Activated CD4-positive, CD25-positive, alpha-beta regulatory T cell (primary cell): ENCODE measurements at places on chromosomes 2 and 18.

DNA sequence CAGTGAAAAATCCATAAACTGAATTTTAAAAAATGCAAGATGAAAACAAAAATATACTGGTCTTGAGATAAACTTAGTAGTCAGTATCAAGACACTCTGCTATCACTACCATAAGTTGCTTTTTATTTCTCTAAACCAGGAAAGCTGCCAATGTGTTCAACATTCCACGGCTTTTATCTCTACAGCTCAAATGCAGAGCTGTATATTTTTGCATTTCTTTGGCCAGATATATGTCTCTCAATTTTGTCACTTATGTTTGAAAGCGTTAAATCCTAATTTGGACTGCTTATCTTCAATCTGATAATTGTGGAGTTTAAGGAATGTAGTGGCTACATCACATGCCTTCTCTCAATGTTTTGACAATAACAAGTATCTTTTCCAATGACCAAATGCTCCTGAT, 609.5 kb downstream of the EPHA4 start:
- no peak for DNase-seq

DNA sequence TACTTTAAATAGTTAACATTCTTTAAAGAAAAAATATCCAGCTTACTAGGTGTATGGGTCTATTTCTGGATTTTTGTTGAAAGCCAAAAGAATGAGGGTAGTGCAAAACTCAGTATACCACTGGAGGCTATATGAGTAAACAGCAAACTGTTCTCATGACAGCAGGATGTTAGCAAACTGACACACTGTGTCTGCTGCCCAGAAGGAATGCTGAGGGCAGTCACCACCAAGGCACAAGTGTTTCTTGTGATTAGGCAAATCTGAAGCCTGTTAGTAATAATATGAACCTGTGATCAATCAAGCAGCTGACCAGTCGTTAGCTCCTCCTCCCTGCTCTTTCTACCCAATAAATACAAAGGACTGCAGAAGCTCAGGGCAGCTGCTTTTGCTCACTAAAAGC, 50.5 kb upstream of the SULT1C3 start:
- no peak for DNase-seq

DNA sequence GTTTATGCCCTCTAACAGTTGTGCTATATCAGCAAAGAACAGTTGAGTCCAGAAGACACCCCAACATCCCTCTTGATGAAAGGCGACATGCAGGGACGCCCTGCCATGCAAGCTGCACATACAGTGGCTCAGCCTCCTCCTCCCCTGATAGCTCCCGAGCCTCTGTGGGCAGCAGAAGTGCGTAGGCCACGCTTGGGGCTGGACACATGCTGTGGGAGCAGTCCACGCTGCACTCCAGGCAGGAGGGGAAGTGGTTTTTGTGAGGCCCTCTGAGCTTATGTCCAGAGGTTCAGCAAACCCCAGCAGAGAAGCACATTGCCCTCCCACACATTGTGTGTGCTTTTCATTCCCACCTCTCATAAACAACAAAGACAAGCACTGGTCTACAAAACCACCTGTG, 162.1 kb downstream of the SEPTIN10 start:
- DNase-seq, result no peak

- no peak for DNase-seq
Observed at GRCh38 chr18:331221-331821, 63.5 kb upstream of the THOC1 start.

- no peak for DNase-seq
Observed at GRCh38 chr2:129347486-129348217, 631.8 kb upstream of the RAB6C start.

GRCh38 chr2:69975853-69976462, 14.5 kb upstream of the ASPRV1 start:
- DNase-seq, result no peak

DNA sequence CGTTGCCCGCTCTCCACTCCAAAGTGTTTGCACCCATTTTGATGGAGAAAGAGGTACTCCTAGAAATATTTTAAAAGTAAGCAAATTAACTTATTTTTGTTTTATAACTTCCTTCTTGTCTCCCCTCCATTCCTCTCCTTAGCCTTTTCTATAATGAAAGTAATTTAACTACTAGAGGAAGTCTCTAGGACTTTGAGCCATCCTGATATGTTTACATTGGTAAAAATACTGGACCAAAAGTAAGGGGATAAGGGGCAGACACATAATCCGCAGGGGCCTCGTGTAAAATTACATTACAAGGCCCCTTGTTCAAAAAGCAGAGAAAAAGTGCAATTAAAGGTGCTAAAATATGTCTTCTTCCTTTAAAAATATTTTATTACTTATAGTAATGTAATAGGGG, 55.4 kb downstream of the MYOM1 start:
- DNase-seq, result no peak

DNA sequence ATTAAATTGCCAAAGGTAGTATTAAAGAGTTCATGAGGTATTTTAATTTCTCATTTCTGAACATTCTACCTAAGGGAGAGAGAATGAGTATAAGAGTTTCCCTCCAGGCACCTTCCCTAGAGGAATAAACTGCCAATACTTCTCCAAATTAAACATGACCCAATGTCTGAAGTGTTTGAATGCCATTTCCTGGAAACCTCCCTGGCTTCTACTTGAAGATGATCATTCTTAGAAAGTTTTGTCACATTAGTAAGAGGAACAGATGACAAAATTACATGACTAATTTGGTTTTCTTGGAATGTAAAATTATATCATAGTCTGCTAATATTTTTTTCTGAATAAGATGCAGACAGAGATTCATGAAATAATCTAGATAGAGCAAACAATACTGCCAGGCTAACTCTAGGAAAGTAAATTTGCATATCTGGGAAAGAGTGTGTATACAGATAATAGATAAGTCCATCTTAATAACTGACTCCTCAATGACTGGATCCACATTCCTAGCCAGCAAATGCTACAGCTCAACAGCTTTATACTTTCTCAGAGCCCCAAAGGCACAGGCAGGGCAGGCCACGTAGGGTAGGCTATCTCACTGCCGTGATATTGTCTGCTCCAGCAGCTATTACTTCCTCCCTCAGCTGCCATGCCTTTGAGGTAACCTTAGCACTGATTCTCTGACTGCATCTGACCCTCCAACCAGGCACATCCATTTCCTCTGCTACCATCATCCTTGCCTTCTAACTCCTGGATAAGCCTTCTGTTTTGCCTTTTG, 630.8 kb upstream of the PIK3C3 start:
- no peak for DNase-seq

GRCh38 chr2:239438995-239439753, 38.4 kb upstream of the HDAC4 start:
- DNase-seq, result no peak

DNA sequence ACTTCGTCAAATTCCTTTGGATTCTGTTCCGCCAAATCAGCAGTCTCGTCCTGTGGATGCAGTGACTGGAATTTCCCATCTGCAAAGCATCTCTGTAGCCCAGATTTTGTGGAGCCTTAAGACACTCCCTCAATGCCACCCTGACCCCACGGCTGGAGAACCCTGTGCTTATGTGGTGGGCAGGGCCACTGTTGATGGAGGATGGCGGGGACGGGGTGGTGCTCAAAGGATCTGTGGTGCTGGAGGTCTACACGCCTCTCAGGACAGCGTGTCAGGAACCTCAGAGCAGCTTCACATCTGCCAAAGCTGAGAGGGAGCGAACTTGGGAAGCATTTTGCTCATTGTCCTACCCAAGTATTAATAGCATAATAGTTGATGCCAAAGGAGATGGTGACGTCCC, 200.1 kb downstream of the MGAT5 start:
- no peak for DNase-seq

GRCh38 chr2:205848601-205849000, 166.3 kb downstream of the NRP2 start:
- DNase-seq, result no peak

DNA sequence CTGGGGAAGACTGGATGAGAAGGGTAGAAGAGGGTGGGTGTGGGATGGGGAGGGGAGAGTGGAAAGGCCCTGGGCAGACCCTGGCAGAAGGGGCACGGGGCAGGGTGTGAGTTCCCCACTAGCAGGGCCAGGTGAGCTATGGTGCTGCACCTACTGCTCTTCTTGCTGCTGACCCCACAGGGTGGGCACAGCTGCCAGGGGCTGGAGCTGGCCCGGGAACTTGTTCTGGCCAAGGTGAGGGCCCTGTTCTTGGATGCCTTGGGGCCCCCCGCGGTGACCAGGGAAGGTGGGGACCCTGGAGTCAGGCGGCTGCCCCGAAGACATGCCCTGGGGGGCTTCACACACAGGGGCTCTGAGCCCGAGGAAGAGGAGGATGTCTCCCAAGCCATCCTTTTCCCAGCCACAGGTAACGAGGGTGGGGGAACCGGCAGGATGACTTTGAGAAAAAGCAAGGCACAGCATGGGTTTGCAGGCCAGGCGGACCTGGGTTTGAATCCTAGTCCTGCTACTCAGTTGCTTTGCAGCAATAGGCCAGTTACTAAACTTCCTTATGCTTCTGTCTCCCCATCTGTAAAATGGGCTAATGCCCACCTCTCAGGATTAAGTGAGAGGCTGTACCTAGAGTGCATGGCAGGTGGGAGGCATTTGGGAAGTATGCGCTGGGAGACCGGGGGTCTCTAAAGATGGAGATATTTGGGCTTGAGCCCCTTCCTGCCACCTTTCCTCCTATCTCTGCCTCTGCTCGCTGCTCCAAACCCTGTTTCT, at the start of gene INHA:
INHA (plus strand) TSS at position 74 of the 765 bp plus-strand sequence; CDS start at position 139, 65 bp downstream.
- no peak for DNase-seq

GRCh38 chr2:238130111-238130695, 8.3 kb upstream of the KLHL30 start:
- no peak for DNase-seq

- DNase-seq, result no peak
Observed at GRCh38 chr18:77442393-77442792, 192.7 kb downstream of the GALR1 start.

DNA sequence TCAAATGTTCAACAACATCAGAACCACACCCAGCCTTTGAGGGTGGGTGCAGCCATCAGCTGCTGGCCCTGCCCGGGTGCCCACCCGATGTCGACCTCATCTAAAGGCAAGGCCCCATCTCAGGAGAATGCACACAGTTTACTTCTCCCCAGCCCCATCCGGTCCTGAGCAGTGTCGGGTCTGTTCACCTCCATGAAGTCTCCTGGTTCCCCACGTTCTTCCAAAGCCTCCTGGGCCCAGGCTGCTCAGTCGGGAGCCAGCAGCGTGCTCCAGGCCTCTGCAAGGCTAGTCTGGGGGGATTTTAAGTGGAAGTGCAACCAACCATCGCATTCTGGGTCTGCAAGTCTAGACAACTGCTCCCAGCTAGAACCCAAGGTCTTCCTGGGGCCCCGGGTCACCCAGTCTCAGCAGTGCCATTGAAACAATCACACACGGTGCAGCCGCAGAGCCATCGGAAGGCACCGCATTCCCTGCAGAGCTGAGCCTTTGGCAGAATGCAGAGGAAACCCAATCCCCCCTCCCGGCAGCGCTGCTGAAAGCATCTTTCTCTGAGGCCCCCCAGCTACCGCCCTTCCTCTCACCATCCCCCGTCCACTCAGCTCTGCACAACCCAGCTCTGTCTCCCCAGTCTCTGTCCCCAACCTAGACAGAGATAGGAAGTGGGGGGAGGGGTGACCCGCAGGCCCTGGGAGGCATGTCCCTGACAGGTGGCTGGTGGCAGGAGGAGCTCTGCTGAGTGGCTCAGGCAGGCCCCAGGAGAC, 8.5 kb downstream of the ESPNL start:
- no peak for DNase-seq

GRCh38 chr2:201182650-201183364, at the start of gene CASP10:
TSS of gene CASP10 (plus strand) at chr2:201183141. CDS start at chr2:201185778, 2,637 bp downstream.
- no peak for DNase-seq

GRCh38 chr2:169977530-169977929, 150.3 kb downstream of the UBR3 start:
- DNase-seq, result no peak

DNA sequence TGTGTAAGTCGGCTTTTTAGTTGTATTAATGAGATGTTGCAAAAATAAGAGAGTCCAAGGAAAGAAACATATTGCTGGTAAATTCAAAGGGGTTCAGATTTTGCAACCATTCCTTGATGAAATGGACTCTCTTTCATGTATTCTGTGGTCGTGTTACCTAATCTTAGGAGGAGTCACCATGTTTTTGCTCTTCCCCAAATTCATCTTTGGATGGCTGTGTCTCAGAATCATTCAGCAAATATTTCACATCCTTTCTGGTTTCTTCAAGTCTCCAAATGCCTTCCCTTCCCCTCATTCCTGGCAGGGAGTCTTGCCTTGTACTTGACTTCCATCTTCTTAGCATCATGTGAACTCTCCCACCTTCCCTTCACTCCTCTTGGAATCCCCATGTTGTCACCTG, 66.1 kb downstream of the PTPRM start:
- no peak for DNase-seq

DNA sequence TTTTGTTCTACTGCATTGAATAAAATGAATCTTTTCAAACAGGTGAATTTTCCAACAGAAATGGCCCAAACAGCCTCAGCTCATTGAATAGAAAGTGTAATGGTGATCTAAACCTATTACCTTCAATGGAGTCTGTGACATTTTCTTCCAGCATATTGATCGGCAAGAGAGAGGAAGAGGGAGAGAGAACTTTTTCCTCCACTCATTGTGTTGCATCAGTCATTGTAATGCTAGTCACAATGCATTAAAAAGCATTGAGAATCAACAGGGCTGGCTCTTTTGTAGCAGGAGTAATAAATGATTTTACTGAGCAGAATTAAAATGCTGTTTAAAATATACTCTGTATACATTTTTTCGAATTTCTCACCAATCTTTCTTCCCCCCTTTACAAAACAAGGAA, 1794.5 kb upstream of the CELF4 start:
- DNase-seq, result no peak

DNA sequence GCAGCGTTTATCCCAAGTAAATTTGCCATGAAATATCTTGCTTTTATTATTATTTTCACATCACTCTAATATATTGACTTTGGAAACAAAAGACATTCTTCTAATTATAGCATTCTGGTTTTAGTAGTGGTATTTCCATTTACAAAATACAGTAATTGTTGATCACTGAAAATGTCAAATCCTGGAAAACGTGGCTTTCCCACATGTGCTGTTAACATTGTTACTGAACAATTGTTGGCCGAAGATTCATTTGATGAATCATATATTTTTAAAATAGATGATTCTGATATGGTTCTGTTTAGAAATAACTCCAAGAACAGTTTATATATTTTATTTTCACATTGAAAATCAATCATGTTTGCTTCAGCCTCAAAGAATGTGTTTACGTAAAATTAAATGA, 32.9 kb downstream of the SP140 start:
- DNase-seq, result no peak

DNA sequence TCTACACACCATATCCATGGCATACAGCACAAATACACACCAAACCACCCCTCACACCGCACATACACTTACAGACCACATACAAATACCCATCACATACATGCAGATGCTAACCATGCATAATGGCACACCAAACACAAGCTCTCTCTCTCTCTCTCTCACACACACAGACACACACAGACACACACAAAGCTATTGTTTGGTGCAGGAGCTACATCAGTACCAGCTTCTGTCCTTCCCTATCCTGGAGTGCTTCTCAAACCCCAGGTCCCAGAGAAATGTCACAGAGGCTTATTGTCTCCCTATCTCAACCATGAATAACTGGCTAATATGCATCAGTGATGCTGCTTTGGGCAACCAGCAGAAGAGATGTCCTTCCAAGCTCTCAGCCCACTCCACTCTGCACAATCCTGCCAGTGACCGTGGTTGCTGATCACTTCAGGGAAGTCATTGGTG, 36.5 kb upstream of the ST3GAL5 start:
- no peak for DNase-seq

- no peak for DNase-seq
Observed at GRCh38 chr2:96856776-96857666, 795 bp downstream of the ANKRD39 start.

- DNase-seq, result no peak
Observed at GRCh38 chr2:72914589-72915319, 2.6 kb upstream of the EMX1 start.
